Thyroid gland (tissue), 4 donors: ENCODE measurements at places on chromosomes 4 and X.

- DNase-seq: peak; percentile 30
Observed at GRCh38 chrX:13899607-13900006, 82.7 kb upstream of the GPM6B start.

- DNase-seq: no peak
Observed at GRCh38 chr4:151031831-151032605, 16.9 kb upstream of the LRBA start.

DNA sequence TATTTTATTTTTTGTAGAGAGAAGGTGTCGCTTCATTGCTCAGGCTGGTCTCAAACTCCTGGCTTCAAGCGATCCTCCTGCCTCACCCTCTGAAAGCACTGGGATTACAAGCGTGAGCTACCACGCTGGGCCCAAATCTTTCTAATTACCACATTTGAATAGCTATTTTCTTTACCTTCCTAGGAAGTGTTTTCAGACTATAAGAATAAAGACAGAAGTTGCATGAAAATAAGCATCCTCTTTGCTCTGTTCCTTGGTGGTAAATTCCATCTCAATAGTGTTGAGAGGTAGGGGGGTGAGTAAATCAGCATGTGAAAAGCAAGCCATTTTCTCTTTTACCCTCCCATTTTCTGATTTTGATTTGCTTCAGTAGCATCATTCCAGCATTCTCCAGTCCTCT is 122.4 kb downstream of the LARP7 start:
- DNase-seq: no peak

GRCh38 chrX:141375011-141375760 is 132.9 kb upstream of the SPANXC start:
- no peak for DNase-seq

GRCh38 chr4:6516762-6517161 is 44.3 kb upstream of the PPP2R2C start:
- DNase-seq: no peak

- DNase-seq: no peak
Observed at GRCh38 chrX:107768051-107768450, 7.5 kb downstream of the TSC22D3 start.

DNA sequence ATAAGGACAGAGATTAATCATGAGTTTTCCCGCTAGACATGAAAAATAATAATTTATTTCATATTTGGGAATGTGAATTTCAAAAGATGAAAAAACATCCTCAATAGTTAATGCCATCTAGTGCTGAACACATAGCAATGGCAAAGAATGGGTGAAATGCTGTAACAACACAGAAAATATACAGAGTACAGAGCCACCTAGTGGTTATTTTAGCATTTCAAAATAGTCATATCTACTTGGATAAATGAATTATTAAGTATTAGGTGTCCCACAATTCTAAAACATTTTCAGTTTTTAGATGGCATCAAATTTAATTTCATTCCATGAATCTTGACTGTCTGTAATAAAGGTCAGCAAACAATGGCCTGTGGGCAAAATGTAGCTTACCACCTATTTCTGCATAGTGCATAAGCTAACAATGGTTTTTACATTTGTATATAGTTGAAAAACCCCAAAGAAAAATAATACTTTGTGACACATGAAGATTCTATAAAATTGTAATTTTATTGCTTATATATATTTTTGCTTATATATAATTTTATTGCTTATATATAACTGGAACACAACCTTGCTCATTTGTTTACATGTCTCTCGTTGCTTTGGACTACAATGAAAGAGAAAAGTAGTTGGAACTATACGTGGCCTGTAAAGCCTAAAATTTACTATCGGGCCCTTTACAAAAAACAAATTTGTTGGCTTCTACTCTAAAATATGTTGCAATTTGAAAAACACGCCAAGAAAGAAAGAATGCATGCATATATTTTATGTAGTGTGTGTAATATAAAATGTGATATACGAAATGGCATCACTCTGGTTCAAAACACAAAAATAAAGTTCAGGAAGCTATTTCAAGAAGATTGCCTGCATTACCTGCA is 99.1 kb upstream of the FAM47C start:
- no peak for DNase-seq

DNA sequence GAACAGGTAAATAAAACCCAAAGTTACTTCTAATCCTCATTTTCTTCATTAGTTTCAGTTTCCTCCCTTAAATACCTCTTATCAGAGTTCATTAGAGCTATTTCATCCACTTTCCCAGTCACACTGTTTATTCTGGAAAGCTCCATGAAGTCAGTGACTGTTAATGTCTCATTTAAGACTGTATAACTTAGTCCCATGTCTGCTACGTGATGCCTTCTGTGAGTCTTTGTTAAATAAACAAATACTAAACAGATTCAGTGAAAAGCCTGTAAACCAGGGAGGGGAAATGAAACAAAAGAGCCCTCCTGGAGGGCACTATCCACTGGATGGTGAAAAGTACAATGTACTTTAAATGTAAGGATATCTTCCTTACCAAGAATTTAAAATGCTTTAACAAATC is 24.7 kb downstream of the ACE2 start:
- DNase-seq: no peak

DNA sequence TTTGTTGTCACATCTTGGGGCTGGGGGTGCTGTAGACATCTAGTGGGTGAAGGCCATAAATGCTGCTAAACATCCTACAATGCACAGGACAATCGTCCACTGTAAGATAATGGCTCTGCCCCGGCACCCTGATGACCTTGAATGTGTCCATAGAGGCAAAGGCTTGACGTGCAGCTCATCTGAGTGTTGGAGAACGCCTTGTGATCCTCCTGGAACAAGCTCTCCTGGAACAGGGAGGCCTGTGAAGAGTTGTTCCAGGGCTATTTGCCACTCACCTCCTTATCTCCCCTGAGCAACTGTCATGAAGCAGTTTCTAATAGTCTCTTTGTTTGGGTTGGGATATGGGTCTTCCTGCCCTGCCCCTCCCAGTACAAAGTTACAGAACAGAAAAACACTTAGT is 15.2 kb upstream of the PCYT1B start:
- DNase-seq: no peak

DNA sequence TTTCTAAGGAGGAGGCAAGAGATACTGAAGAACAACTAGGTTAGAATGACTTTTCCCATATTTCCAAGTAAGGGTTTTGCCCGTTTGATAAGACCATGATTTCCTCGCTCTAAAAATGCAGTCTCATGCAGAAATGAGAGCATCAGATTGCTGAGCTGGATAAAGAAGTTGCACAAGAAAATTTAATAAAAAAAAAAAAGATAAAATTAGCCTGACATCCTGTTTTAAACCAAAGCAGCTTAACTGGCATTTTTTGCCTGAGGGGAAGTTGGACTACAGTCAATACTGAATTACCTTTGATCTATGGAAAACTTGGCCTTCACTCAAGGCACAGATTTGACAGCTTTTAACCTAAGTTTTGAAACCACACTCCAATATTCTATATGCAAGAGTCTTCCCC is 208.4 kb downstream of the GASK1B start:
- no peak for DNase-seq

DNA sequence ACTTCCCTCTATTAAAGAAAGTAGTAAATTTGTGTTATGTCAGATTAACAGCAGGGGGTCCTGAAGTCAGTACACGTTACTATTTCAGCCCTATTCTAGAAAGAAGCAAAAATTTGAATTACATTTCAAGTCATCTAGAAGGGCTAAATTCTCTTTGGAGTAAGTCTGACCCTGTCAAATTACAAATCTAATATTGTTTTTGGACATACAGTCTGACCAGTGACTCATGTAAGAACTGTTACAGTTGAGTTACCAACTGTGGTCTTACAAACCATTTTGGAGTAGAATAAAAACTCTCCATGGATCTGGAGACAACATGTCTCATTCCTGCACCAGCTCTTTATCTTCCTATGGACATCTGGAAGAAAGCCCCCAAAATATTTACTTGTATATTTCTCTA is 36.0 kb upstream of the GYPA start:
- no peak for DNase-seq

- no peak for DNase-seq
Observed at GRCh38 chr4:158837527-158838141, 68.8 kb downstream of the FNIP2 start.

DNA sequence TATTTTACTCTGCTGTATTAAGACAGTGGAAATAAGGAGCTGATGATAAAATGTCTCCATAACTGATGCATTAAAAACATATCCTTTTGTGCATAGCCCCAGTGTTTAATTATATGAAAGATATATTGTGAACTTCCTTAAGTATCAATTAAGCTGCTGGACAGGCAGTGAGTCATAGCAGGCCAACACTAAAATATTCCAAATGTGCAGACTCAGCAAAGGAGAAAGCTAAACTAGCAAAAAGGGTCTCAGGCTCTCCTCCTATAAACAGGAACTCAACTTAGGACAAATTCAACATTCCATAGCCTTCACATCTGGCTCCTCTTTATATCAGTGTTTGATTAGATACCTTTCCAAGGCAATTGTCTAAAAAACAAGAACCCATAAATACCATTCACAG is 15.6 kb downstream of the TNMD start:
- no peak for DNase-seq

DNA sequence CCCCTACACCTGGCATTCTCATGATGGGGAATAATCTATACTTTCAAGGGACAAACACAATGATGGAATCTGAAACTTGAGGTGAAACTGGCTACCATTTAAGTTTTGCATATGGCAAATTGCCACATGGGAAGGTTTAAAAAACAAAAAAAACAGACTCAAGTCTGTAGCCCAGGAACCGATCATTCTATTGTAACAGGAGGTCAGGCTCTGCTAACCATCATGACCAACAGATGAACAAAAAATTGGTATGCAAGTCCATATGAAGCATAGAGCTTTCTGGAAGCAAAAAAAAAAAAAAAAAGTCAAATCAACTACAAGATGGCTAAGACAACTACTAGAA is 594.3 kb upstream of the DIPK2B start:
- no peak for DNase-seq

DNA sequence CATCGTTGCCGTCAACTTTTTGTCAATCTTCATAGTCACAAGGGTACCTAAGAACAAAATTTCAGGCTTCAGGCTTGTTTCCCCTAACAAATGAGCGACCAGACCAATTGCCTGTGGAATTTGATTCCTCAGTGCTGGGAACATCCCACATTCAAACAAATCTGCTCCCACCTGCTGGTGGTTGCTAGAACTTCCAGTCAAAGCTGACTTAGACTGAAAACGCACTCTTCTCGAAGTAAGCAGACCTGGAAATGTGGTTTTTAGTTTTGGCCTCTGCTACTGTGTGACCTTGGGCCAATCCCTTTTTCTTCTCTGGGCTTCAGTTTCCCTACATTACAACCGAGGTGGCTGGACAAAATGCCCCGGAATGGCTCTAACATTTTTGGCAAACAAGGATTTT is 1.8 kb upstream of the GABRQ start:
- DNase-seq: peak; percentile 51

DNA sequence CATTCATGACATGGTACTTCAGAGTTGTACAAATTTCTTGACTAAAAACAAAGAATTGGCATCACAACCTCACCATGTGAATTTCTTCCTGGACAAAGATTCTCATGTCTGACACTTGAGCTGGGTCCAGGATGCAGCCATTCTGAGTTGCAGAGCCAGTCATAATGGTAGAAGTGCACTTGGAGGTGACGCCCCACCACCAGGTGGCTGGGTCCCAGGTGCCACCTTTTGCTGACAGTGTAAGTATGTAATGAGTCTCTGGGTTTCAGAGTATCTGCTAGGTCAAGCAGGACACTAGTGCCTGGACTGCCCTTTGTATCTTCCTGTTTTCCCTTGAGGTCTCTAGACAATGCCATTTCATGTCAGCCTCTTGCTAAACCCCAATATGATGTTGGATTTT is 36.6 kb upstream of the WDR1 start:
- no peak for DNase-seq

- DNase-seq: no peak
Observed at GRCh38 chr4:147578051-147578476, 39.1 kb upstream of the TMEM184C start.

DNA sequence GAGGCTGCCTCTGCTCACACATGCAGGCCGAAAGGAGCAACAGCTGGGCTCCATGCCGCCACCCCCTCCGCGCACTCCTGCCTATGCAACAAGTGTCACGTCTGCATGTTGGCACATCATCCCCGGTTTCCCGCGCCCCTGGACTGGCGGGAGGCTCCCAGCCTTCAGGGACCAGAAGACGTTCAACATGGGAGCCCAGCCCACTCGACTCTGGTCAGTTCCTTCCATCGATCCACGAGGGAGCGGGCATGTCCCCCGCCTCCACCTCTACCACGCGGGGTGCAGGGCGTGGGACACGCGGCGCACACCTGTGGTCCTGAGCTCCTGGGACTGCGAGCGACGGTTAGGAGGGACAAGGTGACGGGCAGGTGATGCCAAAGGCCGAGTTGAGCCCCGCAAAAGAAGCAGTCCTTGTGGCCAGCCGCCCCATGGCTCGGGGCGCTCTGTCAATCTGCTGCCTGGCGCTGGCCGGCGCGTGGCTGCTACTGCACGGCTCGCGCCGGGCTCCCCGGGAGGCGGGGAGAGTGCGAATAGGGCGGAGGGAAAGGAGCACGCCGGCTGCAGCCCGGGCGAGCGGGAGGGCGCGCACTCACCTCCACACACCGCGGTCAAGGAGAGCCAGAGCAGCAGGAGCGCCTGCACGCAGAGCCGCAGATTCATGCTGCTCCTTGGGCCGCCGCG is 645 bp downstream of the APLN start:
- DNase-seq: peak; percentile 32

GRCh38 chr4:70531981-70532380 is 13.6 kb downstream of the AMTN start:
- DNase-seq: no peak

- DNase-seq: no peak
Observed at GRCh38 chrX:10090319-10090718, 66.5 kb upstream of the CLCN4 start.

DNA sequence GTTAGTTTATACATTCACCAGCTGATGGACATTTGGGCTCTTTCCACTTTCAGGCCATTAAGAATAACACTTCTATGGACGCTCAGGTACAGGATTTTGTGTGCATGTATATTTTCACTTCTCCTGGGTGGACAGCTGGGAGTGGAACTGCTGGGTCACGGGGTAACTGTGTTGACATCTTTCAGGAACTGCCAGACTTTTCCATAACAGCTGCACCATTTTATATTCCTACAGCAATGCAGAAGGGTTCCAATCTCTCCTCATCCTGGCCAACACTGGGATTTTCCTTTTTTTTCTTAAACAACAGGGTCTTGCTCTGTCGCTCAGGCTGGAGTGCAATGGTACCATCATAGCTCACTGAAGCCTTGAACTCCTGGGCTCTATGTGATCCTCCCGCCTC is 11.9 kb downstream of the HAUS7 start:
- DNase-seq: no peak

GRCh38 chr4:150237110-150237872 is 159.0 kb downstream of the DCLK2 start:
- DNase-seq: no peak

DNA sequence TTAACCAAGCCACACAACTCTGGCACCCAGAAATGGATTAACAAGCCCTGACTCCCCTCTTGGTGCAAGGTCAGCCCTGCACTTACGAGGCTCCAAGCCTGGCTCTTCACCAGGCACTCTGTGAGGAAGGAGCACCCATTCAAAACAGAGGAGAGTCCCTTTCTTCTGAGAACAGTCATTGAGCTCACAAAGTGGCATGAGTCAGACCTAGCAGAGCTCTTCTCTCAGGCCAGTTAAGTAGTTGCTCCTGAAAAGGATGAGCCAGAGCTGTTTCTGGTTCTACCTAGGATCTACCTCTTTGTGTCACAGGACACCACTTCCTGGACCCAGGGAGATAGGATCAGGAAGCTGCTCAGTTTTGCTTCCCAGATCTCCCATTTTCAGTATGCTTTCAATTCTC is 48.2 kb downstream of the EVC2 start:
- DNase-seq: no peak
